ENCODE measurements at places on chromosomes 5 and 9.

GRCh38 chr9:99712214-99712613, 109.5 kb upstream of the NR4A3 start:
- no peak for DNase-seq

DNA sequence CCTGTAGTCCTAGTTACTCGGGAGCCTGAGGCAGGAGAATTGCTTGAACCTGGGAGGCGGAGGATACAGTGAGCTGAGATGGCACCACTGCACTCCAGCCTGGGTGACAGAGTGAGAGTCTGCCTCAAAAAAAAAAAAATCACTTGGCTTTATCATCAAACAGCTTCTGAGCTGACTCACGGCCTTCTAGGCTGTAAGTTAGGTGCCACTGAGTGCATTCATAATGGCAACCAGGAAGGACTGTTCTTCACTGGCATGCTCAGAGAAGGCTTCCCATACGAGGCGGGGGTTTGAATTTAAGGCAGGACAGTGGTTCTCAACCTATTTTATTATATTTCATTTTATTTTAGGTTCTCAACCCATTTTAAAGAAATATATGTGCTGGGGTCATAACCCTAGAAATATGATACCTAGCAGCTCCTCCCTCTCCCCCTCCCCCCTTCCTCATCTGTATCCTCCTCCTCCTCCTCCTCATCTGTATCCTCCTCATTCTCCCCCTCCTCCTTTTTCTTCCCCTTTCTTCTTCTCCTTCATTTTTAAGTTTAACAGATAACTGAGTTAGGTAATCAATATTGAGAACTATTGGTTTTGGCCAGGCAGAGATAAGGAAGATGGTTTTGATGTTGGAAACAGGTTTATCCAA, 19.0 kb upstream of the LHFPL2 start:
- DNase-seq = no peak

DNA sequence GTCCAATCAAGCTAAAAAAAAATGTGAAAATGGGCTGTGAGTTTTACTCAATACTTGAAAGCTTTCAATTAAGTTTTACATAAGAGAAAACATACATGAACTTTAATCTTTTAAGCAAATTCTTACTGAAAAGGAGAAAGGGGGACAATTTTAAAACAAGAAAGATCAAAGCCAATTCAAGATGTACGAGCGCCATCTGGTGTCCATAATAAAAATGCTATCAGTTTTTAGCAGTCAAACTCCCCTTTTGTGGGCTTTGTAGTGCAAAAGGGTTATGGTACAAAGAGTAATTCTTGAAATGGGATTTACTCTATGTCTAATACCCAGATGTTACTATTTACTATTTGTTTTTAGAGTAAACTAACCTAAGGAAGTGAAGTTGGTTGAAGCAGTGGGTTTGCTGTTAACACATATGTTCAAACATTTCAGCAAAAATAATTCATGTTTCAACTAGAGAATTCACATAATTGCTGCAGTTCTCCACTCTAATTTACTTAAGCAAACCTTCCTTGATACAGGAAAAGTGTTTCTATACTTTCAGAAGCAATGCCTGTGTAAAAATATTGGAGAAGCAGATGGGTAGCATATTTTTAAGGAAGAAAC, 228.2 kb upstream of the TYRP1 start:
- DNase-seq = no peak

- no peak for DNase-seq
Observed at GRCh38 chr5:139363937-139364336, 19.2 kb downstream of the SLC23A1 start.

DNA sequence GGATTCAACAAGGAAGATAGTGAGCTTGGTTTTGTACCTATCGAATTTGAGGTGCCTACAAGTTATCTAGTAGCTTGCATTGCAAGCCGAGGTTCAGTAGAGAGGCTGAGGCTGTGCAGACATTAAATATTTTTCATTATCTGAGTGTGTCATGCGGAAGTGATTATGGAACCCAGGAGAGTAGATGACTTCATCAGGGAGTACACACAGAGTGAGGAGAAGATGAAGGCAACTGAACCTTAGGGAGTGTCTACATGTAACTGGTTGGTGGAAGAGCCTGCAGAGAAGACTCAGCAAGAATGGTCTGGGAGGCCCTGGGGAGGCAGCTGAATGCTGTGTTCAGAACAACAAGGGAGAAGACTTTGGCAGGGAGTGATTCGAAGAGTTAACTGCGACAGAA, 393.9 kb downstream of the ARHGEF28 start:
- DNase-seq = no peak

DNA sequence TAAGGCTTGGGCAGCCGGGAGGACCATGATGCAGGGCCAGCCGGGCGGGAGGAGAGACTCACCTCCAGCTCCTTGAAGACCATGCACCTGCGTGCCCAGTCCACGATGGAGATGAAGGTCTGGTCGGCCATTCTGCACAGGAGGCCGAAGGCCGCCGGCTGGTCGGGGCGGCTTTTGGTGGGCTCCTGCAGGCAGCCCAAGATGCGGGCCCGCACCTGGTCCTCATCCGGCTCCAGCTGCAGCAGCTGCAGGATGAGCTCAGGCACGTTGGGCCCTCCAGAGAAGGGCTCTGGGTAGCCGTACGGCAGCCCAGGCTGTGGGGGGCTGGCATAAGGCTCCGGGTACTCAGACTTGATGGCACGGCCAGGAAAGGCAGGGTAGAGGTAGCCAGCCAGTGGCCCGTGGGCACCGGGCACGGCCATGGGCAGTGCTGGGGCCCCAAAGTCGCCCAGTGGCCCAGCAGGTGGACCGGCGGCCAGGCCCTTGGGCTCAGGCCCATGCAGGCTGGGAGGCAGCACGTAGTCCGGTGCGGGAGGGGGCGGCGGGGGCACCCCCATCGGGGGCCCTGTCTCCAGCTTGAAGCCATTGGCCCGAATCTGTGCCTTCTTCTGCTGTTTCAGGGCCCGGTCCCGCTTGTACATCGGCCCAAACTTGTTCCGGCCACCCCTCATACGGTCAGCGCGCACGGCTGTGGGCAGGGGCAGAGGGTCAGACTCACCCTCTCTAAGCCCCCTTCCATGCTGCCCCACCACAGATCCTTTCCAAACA, 7.0 kb downstream of the NR5A1 start:
- no peak for DNase-seq

DNA sequence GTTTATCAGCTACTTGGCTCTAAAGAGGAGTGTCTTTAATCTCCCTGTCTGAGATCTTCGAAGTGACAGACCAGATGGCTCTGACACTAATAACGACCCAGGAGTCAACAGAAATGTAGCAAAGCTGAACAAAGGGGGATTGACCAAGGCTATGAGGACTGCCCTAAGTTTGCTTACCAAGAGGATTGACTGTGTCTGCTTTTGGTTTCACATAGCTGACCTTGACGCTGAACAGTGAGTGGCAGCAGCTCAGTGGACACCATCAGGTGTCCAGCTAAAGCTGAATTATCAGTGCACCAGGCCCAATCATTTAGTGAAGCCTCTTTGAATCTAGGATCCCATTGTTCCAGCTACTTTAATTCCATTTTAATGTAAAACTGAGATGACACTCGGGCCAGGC, 262.6 kb downstream of the COX7C start:
- DNase-seq = no peak

DNA sequence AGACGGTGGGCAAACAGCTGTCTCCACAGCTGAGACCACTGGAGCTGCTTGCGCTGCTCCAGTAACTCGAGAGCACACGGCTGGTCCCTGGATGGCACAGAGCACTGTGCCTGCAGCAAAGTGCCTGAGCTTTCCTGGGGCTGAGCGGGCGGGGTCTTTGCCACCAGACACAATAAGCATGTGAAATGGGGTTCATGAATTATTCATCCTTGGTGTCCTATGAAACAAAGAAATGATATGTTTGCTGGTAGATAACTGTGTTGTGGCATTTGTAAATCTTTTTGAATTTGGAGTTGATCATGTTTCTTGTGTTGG, 151.7 kb upstream of the MPDZ start:
- DNase-seq = no peak

GRCh38 chr5:39024005-39024404, 50.2 kb downstream of the RICTOR start:
- DNase-seq = no peak

DNA sequence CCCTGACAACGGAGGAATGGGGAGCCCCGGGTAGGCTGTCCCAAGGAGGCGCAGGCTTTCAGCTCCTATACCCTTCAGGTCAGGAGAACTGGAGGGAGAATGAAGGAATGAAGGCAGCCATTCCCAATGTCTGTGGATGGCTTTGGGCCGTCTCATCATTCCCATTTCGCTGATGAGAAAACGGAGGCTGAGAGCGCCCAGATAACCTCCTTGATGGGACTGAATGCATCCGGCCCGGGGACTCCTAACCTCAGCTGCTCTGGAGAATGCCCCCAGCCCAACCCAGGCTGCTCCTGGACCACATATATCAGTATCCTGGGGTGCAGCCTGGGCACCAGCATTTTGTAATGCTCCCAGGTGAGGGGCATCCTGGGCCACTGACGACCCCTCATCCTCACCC, 52.6 kb upstream of the RNU6ATAC start:
- no peak for DNase-seq

DNA sequence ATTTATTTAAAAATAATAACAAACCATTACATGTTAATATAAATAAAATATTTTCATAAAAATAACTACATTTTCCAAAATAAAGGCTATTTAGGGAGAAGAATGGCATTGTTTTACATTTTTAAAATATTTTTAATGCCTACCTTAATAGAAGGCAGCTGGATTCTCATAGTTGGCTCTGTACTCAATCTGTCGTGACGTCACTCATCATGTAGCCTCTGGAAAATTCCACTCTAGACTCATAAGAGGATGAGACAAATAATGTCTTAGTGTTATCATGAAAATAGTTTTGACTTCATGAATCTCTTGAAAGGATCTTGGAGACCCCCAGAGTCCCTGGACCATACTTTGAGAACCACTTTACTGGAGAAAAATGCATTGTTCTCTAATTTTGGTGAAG, 93.1 kb downstream of the NXNL2 start:
- no peak for DNase-seq

DNA sequence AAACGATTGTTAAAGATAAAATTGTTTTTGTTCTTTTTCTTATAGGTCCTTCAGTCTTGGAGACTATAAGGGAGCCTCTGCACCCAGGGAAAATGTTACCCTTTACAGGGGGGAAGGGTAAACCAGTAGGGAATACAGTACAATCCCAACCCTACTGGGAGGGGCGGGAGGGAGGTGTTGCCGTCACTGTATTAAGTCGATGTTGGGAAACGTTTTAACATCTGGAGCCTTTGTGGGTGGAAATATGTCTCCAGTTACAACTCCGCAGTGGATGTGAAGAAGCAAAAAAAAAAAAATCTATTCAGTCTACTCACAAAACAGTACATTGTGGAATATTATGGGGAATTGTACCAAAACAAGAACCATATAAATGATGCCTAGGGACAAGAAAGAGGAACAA, 47.2 kb upstream of the FCHO2 start:
- no peak for DNase-seq

GRCh38 chr5:173591056-173591514, 25.4 kb downstream of the BOD1 start:
- no peak for DNase-seq

- no peak for DNase-seq
Observed at GRCh38 chr5:171258737-171259415, 50.2 kb upstream of the TLX3 start.

Measured in activated effector memory CD4-positive, alpha-beta T cell treated with anti-CD3 and anti-CD28 coated beads, Interleukin-2, amount 50 U/mL, for 16 hours (primary cell).